Mesothelial cell of epicardium (in vitro differentiated cells): ENCODE measurements at places on chromosomes 11 and 22.

DNA sequence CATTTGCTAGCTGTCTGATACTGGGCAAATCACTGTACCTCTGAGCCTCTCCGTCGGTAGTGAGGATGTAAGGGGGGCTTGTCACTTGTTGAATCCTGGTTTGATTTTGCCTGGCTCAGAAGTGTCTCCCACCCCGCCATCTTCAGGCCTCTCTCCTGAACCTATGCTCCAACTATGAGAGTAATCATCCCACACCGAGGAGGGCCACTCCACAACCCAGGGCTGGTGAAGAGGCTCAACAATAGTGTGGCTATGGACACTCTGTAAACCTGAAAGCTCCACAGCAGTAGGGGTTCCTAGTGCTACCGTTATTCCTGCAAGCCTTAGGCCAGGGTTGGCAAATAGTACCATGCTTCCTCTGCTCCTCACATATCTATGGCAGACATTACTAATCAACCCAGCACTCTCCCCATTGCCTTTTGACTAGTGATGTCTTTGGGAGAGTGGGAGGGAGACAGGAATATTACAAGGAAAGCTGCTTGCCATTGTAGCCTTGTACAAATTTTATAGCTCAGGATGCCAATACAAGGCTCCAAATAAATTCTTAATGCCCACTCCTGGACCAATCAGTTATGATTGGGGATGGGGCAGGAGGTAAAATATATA lies 134.0 kb upstream of the TEAD1 start:
- DNase-seq: no peak

DNA sequence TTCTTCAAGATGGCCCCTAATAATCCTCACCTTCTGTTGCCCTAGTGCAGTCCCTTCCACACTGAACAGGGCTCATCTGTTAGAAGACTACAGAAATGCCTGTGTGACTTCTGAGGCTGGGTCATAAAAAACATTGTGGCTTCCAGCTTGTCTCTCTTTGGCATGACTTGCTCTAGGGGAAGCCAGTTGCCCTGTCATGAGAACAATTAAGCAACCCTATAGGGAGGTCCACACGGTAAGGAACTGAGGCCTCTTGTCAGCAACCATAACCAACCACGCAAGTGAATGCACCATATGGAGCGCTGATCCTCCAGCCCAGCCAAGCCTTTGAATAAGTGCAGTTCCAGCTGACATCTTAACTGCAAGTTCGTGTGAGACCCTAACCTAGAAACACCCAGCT lies 2.6 kb downstream of the LIPT2 start:
- no peak for DNase-seq

DNA sequence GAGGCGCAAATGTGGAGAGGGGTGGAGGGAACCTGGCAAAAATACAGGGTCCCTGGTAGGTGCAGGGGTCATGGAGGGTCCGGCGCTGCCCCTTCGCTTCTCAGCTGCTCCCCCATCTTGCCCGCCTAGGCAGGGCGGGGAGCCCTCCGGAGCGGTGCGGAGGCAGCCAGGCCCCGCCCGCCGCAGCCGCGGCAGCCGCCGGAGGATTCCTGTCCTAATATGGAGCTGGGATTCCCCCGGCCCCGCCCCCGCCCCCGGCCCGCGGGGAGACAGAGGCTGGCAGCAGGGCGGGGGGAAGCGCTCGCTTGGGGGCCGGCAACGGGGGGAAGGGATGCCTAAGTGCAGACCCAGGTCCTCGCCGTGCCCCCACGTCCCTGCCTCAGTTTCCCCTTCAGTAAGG lies 1.0 kb upstream of the NPAS4 start:
- DNase-seq: no peak

DNA sequence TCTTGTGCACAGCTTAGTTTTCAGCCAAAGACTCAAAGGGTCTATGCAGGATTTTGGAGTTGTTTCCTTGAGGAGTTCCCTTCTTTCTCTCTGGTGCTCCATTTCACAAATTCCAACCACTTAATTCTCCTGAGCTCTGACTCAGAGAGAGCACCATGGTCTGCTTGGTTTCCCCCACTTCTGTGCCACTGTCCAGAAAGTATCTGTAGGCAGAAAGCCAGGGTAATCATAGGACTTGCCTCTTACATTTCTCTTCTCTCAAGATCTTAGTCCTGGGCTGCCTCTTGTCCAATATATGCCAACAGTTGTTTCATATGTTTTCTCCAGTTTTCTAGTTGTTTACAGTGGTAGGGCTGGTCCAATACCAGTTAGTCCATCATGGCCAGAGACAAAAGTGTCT lies 6.4 kb upstream of the MRGPRD start:
- no peak for DNase-seq

DNA sequence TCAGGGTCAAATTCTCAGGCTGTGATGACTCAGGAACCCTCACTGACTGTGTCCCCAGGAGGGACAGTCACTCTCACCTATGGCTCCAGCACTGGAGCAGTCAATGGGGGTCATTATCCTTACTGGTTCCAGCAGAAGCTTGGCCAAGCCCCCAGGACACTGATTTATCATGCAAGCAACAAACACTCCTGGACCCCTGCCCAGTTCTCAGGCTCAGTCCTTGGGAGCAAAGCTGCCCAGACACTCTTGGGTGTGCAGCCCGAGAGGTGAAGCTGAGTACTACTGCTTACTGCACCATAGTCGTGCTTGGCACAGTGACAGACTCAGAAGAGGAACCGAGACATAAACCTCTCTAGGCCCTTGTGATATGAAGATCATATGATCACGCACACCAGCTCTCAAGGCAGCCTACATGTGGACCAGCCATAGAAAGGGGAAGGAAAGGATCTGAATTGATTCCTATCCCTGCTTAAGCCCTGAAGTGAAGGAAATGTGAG lies 58.2 kb downstream of the ZNF280B start:
- DNase-seq: no peak

- no peak for DNase-seq
These were observed 408.8 kb downstream of the INSC start for GRCh38 chr11:15523543-15523942.

DNA sequence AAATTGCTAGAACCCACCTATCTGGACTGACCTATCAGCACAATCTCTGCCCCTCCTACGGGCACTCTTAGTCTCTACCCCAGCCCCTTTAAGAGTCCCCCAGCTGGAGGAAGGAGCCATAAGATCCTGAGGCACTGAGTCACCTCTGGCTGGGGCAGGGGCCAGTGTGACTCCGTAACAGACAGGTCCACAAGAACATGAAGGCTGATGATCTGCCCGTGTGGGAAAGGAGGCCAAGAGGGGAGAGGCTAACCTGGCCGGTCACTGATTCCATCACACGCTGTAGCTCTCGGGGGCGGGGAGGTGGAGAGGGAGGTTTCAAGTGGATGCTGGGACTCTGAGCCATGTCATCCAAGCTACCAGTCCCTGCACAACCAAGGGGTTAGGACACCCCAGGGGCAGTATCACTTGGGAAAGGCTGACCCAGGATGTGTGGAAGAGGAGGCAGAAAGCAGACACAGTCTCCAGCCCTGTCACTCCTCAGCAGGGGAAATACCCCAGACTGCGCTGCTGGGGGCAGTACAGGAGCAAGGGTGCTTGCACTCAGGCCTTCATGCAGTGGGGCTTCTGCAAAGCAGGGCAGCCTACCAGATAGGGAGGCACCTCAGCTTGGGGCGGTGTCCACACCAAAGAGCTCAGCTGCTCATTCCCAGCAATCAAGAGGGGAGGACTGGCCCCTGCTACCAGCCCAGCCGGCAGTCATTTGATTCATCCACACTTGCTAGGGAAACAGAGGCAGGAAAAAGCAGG lies 22.3 kb downstream of the ARHGAP1 start:
- DNase-seq: no peak

GRCh38 chr11:17233101-17233500 lies 25.3 kb upstream of the PIK3C2A start:
- no peak for DNase-seq
